ENCODE measurements at places on chromosomes 5 and 9. TPM values are rescaled to one million over a fixed set of nuclear protein-coding genes. Genes with fewer than 3 reads are reported as not detected.

- no peaks in the 10 kb centered on the region for H3K4me1 ChIP-seq
- DNase-seq, result no peak
- no peak overlapping the region for H3K27ac ChIP-seq
- H3K27me3 ChIP-seq, result no peaks in the 10 kb centered on the region
These were observed 131.3 kb downstream of the DOCK2 start for GRCh38 chr5:169768416-169768815.

DNA sequence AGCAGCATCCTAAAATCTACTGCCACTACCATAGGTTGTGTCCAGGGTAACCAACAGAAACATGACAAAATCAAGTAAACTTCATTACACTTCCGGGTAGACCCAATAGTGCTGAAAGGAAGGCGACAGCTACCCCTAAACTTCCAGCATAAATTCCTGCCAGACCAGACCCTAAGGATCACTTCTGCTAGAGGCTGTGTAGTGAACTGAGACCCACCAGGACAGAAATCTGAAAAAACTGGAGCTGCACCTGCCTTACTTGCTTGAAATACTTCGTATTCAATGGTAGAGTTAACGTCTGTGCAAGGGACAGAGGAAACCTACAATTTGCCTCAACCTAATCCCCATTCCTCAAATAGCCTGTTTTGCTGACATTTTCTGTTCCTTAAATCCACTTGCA is 1.0 kb upstream of the SECISBP2 start:
- no peaks in the 10 kb centered on the region for H3K27me3 ChIP-seq
- H3K36me3 ChIP-seq, result no peaks in the 10 kb centered on the region
- no peak overlapping the region for H3K27ac ChIP-seq

GRCh38 chr5:24767086-24767485 is 122.3 kb upstream of the CDH10 start:
- no peaks in the 10 kb centered on the region for H3K36me3 ChIP-seq
- H3K4me1 ChIP-seq, result no peaks in the 10 kb centered on the region

GRCh38 chr9:94031380-94031779 is 52.9 kb upstream of the PTPDC1 start:
- no peak for DNase-seq
- H3K4me3 ChIP-seq, result peak overlapping the region; percentile 62
- H3K27ac ChIP-seq, result peak overlapping the region; percentile 87

DNA sequence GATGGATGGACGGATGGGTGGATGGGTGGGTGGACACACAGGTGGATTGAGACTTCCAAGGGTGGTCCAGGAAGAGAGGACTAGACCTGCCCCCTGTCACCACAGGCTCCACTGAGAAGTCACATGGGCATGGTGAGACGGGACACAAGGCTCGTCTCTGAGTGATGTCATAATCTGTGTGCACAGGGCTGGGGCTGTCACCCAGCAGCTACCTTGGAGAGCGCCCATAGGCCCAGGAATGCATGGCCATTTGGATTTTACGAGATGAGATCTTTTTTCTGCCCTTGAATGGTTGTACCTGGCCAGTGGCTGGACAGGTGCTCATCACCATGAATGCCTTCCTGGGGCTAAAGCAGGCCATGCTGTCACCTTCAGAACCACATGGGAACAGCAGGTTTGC is 3.1 kb downstream of the OLFM1 start:
- DNase-seq, result no peak
- no peak overlapping the region for H3K4me3 ChIP-seq
- no peak overlapping the region for H3K27ac ChIP-seq
- peaks cover 14% of the 10 kb centered on the region for H3K4me1 ChIP-seq
- peaks cover 20% of the 10 kb centered on the region for H3K27me3 ChIP-seq

GRCh38 chr5:54709096-54709495 is 191.5 kb downstream of the SNX18 start:
- H3K4me3 ChIP-seq, result no peak overlapping the region
- no peaks in the 10 kb centered on the region for H3K36me3 ChIP-seq
- no peak overlapping the region for H3K27ac ChIP-seq
- DNase-seq, result no peak
- H3K4me1 ChIP-seq, result no peaks in the 10 kb centered on the region

ARID3C gene
- total RNA-seq, result not detected

SLIT3 gene
- total RNA-seq, result 0.97 TPM

Measured in gastrocnemius medialis (tissue), 4 donors.